ENCODE measurements at places on chromosomes 1 and 21.

GRCh38 chr1:156052862-156053767 lies 483 bp downstream of the UBQLN4 start:
- DNase-seq = peak; percentile 56

- no peak for DNase-seq
Measured at GRCh38 chr1:245353915-245354775, 199.4 kb downstream of the KIF26B start.

GRCh38 chr1:15680131-15680530 lies 4.0 kb upstream of the PLEKHM2 start:
- no peak for DNase-seq

- peak; percentile 29 for DNase-seq
Measured at GRCh38 chr1:184160236-184160635, 108.7 kb downstream of the TSEN15 start.

DNA sequence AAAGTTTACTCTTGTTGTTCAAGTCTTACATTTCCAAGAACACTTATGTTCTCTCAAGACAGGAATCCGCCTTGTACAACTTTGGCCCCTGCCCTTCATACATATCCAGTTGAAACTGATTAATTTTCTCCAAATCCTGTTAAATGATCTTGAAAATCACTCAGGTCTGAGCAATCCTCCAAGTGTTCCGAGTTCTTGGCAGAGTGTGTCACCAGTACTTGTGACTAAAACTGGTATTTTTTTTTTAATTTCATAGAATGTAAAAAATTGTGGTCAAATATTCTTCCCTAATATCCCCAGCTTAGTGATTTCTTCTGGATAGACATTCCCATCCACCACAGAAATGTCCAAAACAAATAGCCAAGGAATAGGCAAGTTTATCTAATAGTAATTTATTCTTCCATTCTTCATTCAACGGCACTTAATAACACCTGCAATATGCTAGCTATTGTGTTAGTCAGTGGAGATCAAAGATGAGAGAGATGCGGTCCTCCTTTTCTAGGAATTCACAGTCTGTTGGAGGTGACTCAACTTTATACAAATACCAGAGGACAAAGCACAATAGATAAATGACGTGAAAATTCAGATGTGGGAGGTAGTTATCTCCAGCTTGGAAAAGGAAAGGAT lies 71.4 kb downstream of the DIRAS3 start:
- no peak for DNase-seq

DNA sequence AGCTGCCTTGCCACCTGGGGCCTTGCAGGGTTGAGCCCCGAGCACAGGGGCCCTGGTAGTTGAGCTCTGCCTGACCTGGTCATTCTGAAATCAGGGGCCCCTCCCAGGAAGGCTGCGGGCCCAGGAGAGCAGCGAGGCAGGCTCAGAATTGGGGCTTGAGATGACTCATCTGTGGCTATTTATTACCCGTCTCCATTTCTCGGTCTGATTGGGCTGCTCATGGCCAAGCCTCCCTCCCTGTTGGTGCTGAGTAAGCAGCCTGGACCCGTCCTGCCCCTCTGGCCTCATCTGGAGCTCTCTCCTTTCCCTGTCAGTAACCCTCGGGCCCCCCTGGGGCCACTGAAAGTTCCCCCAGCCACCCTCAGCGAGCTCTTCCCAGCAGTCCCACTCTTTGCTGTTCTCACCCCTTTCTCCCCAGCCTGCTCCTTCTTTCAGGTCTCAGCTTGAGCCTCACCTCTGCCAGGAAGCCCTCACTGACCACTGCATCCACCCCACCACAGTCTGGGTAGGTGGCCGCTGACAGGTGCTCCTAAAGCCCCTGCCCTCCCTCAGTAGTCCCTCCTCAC lies 11.0 kb upstream of the TNFRSF8 start:
- DNase-seq = no peak
